ENCODE measurements at places on chromosomes 4 and X. TPM values are rescaled to one million over a fixed set of nuclear protein-coding genes. Genes with fewer than 3 reads are reported as not detected.
A peak's percentile ranks its signal among the peaks of the same experiment; 100 is the strongest.

- DNase-seq = no peak
Observed at GRCh38 chr4:101961144-101961543, 170.6 kb downstream of the BANK1 start.

DNA sequence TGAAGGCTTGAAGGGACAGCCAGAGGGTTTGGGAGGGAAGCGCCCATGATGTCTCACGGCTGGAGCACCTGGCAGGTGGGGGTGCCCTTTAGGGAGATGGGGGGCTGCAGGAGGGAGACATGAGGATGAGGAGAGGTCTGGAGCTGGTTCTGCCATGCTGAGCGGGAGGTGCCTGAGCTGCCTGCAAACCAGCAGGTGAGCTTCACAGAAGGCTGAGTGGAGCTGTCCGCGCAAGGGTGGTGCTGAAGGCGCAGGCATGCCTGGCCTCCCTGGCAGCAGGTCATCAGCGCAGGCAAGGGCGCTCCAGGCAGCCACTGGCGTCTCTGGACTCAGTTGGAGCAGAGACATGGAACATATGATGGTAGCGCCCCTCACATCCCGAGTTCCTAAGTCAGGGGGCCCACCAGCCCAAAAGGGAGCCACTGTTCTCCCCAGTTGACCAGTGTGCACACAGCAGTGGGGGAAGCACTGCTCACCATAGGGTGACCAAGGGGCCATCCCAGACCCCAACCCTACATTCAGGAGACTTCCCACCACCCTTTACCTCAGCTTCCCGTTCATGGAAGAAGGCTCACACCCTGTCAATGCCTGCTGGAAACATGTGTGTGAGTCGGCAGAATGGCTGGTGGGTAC, 25.8 kb downstream of the ADRA2C start:
- peak; percentile 13 for DNase-seq

- DNase-seq = no peak
Observed at GRCh38 chrX:9324676-9325075, 140.2 kb upstream of the TBL1X start.

GRCh38 chrX:96979766-96980165, 96.1 kb downstream of the RPA4 start:
- DNase-seq = no peak

DNA sequence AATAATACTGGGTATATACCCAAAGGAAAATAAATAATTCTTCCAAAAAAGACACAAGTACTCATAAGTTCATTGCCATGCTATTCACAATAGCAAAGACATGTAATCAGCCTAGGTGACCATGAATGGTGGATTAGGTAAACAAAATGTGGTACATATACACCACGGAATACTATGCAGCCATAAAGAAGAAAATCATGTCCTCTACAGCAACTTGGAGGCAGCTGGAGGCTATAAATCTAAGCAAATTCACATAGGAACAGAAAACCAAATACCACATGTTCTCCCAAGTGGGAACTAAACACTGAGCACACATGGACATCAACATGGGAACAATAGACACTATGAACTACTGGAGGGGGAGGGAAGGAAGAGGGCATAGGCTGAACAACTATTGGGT, 146.2 kb downstream of the ATRX start:
- no peak for DNase-seq

DNA sequence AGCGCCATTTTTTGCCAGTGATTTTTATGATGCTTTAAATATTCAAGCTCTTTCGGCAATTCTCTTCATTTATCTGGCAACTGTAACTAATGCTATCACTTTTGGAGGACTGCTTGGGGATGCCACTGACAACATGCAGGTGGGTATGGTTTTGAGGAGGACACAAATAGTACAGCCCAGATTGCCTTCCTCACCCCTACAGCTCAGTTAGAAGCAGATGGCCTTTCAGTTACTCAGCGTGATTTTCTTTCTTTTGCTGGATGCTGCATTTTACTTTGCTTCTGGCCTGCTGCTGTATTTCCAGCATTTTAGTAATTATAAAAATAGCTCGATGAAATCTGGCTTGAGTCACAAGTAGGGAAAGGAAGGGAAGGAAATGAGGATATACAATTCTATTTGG, 114.7 kb downstream of the SLC4A4 start:
- DNase-seq = no peak

DNA sequence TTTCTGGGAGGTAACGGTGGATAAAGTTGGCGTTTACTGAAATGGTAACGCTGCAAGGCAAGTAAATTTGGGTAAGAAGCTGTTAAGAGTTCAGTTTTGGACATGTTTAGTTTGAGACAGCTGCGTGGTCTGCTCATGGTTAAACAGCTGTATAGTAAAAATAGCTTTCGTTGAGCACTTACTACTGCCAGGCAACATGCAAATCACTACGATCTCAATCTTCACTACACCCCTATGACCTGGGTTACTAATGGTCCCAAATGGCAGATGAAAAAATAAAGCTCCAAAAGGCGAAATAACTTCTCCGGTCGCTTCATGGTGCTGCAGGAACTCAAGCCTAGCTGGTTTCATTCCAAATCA, 22.2 kb downstream of the FABP2 start:
- no peak for DNase-seq

- DNase-seq = no peak
Observed at GRCh38 chrX:12693754-12694153, 97.5 kb upstream of the PRPS2 start.

GRCh38 chrX:111445485-111445884, 33.5 kb upstream of the DCX start:
- peak; percentile 60 for DNase-seq

GRCh38 chr4:40564815-40565483, 64.7 kb downstream of the RBM47 start:
- DNase-seq = no peak

DNA sequence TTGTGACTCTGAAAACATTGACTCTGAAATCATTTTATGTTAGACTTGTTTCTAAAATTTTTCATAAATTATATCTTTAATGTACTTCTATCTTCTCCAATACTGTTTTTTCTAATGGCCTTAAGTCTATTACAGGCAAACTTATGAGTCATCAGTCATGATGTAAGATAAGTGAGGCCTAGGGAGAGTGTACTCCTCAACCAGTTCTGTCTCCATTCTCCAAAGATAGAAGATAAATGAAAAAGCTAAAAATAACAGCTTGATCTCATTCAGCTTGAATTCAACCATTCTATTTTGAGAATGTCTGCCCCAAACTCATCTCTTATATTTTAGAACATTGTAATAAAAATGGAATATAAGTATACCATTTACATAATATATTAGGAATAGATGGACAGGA, 34.5 kb downstream of the STBD1 start:
- no peak for DNase-seq

DNA sequence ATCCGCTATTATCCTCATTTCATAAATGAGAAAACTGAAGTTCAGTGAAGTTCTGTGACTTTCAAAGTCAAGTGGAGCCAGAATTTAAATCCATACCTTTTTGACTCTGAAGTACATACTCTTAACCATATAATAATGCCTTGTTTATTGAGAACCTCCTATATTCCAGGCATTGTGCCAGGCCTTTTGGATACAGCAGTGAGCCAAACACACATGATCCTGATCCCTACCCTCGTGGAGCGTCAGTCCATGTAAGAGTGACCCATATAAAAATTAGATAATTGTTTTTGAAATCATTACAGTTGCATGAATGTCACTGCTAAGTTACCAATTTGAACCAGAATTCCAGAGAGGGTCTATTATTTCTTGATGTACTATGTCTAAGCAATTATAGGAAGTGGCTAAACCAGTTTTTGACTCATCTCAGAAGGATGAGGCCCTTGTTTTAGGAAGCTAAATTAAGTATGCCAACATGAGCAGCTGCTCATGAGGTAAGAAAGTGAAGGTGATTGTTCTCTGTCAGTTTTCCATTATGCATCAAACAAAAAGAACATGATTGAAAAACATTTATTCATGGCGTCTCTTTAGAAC, 289.5 kb downstream of the GLUD2 start:
- no peak for DNase-seq

DNA sequence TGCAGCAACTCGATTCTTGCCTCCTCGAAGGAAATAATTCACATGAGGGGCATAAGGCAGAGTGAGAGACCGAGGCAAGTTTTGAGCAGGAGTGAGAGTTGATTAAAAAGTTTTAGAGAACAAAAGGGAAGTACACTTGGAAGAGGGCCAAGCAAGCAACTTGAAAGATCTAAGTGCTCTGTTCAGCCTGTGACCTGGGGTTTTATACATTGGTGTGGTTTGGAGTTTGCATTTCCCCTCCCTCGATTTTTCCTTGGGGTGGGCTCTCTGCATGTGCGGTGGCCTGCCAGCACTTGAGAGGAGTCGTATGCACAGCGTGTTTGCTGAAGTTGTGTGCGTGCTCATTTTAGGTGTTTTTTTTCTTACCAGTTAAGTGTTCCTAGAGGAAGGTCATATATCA, 356.4 kb downstream of the KLHL4 start:
- DNase-seq = no peak

GRCh38 chr4:116058129-116058528, 944.7 kb upstream of the NDST4 start:
- DNase-seq = no peak

GRCh38 chrX:2801223-2801622, 27.5 kb upstream of the GYG2 start:
- DNase-seq = no peak

DNA sequence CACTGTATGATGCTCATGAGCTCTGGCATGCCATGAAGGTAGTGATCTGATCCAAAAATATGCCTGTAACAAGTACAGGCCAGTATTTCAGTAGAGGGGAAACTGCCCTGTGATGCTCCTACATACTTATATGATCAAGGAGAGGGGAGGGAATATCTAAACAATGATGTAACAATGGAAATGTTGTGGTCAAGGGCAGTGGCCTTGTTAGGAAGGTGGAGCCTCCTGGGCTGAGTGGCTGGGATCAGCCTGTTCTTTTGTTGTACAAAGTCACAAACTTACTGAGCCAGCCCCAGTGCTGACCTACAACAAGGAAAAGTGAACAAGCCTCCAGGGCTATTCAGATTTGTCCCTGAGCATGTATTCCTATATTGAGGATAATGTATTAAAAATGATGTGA, 70.3 kb downstream of the ANXA10 start:
- no peak for DNase-seq

GRCh38 chr4:88341227-88342192, 37.1 kb upstream of the HERC6 start:
- no peak for DNase-seq

GRCh38 chr4:112266823-112267222, 18.9 kb downstream of the TIFA start:
- DNase-seq = no peak

DNA sequence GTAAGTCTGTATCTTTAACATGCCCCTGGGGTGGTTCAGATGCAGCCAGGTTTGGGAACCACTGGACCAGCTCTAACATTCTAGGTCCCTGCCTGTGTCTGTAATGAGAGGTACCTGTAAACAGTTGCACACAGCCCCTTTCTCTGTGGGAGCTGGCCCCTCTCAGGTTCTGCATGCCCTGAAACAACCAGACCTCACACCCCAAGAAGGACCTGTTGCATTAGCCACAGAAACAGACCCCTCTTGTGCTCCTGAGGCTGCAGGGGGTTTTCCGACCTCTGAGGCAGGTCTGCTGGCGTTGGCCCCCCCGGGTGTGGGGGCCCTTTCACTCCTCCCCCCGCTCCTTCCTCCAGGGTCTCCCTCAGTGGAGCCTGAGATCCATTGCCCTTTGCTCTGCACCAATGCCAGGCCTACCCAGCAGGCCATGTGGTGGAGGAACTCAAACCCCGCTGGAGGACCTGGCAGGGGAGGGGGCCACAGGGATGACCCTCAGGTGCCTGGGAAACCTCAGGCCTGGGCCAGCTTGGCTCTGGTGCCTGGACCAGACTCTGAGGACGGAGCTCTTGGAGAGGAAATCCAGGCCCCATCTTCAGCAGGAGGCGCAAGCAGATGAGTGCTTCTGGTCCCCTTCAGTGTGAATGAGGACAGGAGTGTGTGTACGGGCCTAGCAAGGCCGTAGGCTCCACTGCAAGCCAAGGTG, 61.4 kb upstream of the PJA1 start:
- DNase-seq = no peak

GRCh38 chr4:20249333-20249732, 2.4 kb upstream of the SLIT2 start:
- no peak for DNase-seq

- DNase-seq = no peak
Observed at GRCh38 chr4:127071443-127071842, 561.3 kb upstream of the INTU start.

DNA sequence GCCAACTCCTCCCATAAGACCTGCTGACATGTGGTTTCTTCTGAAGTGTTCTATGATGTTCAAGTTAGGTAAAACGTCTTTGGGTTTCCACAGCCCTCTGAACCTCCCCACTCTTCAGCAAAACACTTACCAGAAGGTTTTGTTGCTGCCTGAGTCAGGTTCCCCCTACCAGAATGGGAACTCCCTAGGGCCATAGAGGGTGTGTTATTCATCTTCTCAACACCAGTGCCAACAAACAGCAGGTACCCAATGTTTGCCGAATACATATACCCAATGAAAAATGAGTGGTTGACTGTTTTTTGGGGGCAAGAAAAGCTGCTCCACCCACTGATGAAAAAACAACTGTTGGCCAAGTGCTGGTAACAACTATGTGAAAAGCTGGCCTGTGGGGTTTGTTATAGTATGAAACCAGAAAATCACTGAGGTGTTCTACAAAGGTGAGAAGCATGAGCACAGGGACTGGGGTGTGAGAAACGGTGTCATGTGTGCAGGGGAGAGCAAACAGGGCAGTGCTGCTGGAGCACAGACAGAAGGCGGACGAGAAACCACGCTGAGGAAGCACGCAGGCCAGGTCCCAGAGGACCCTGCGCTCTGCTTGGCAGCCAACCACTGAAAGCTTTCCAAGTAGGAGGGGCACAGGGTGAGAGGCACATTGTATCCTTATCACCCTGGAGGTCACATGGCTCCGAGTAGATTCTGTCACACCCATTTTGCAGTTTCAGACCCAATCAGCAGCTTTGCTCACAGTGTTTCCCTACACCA, 28.8 kb downstream of the ATP8A1 start:
- peak; percentile 76 for DNase-seq

DNA sequence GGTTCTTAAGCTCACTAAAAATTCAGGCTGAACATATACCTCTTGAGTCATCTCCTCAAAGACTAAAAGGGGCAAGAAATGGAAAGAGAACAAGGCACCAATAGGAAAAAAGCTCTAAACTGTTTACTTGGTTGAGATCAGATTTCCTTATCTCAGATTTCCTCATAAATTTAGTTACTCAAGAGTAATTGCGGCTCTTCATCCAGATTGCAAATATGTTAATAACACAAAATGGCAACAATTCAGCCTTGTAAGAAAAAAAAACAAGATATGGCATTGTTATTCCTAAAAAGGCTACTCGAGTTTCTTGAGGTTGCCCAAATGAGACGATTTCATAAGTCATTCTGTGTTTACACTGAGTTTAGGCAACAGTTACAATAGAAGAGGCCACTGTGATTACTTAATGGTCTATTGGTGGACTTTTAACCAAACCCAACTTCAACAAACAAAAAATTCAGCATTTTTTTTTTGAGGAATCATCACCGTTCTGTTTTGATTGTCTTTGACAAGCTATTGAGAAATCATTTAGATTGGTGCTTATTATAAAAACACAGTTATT, 97.9 kb upstream of the PDHA1 start:
- DNase-seq = no peak

GRCh38 chrX:102711872-102712215, 404 bp upstream of the GPRASP2 start:
- DNase-seq = no peak

Gene UGT2B11
- polyA plus RNA-seq = 0.07 TPM

Gene USP17L12
- polyA plus RNA-seq = not detected

Gene EVC2
- 2.2 TPM for polyA plus RNA-seq

Gene VCX3A
- polyA plus RNA-seq = 0.16 TPM

Gene RAP2C
- polyA plus RNA-seq = 36.0 TPM

Gene IL9R
- 8.9 TPM for polyA plus RNA-seq

Gene ZFP92
- polyA plus RNA-seq = 0.27 TPM

Gene CDKL2
- polyA plus RNA-seq = 0.25 TPM

Gene MAGEA2B
- polyA plus RNA-seq = not detected

Gene SPANXD
- polyA plus RNA-seq = not detected

Gene KLHL13
- 2.9 TPM for polyA plus RNA-seq

Gene CCNB3
- 0.50 TPM for polyA plus RNA-seq

Data from thymus (tissue), 14 donors.